BJ (cell line): ENCODE measurements at places on chromosomes 4 and X. TPM values are rescaled to one million over a fixed set of nuclear protein-coding genes. Genes with fewer than 3 reads are reported as not detected.

The AGTR2 gene
- not detected in 2 replicates for polyA plus RNA-seq

The ANXA10 gene
- 0.09 TPM in 1 of 2 replicates, not detected in the other for polyA plus RNA-seq

The LARP7 gene
- 6.3 and 18.1 TPM in 2 replicates for polyA plus RNA-seq

The EFHC2 gene
- not detected in 2 replicates for polyA plus RNA-seq

The WNK3 gene
- 0.06 and 0.12 TPM in 2 replicates for polyA plus RNA-seq

The USP17L17 gene
- polyA plus RNA-seq, result not detected in 2 replicates

The ARHGEF6 gene
- polyA plus RNA-seq, result 3.0 and 5.1 TPM in 2 replicates

The NEUROG2 gene
- not detected in 2 replicates for polyA plus RNA-seq

The HGFAC gene
- polyA plus RNA-seq, result not detected in 2 replicates

The ERCC6L gene
- 0.94 and 2.4 TPM in 2 replicates for polyA plus RNA-seq

The MAGEA3 gene
- 0.06 TPM in 1 of 2 replicates, not detected in the other for polyA plus RNA-seq

The HSD17B13 gene
- polyA plus RNA-seq, result 0.07 TPM in 1 of 2 replicates, not detected in the other

The HSFX2 gene
- polyA plus RNA-seq, result 0.25 and 0.29 TPM in 2 replicates

The NAA11 gene
- not detected in 2 replicates for polyA plus RNA-seq

The TRIM2 gene
- 24.5 and 34.1 TPM in 2 replicates for polyA plus RNA-seq

The SFRP2 gene
- polyA plus RNA-seq, result 0.05 TPM in 1 of 2 replicates, not detected in the other

The THAP9 gene
- 1.8 and 2.8 TPM in 2 replicates for polyA plus RNA-seq

The COQ2 gene
- 14.5 and 21.0 TPM in 2 replicates for polyA plus RNA-seq

The SPANXC gene
- polyA plus RNA-seq, result not detected in 2 replicates

The MRFAP1L1 gene
- polyA plus RNA-seq, result 35.5 and 54.1 TPM in 2 replicates

The GAK gene
- polyA plus RNA-seq, result 20.0 and 26.3 TPM in 2 replicates

The FANCB gene
- polyA plus RNA-seq, result 0.78 and 1.9 TPM in 2 replicates

The BEX1 gene
- 23.9 and 38.6 TPM in 2 replicates for polyA plus RNA-seq

The PLS3 gene
- polyA plus RNA-seq, result 67.7 and 165 TPM in 2 replicates
